NCI-H524 treated with DMSO at 0.1 percent for 48 hours (cell line): ENCODE measurements at places on chromosomes 3 and 15.
A peak's percentile ranks its signal among the peaks of the same experiment; 100 is the strongest.

- DNase-seq = peak; percentile 87
Observed at GRCh38 chr3:178084938-178085816, 451.1 kb upstream of the KCNMB2 start.

DNA sequence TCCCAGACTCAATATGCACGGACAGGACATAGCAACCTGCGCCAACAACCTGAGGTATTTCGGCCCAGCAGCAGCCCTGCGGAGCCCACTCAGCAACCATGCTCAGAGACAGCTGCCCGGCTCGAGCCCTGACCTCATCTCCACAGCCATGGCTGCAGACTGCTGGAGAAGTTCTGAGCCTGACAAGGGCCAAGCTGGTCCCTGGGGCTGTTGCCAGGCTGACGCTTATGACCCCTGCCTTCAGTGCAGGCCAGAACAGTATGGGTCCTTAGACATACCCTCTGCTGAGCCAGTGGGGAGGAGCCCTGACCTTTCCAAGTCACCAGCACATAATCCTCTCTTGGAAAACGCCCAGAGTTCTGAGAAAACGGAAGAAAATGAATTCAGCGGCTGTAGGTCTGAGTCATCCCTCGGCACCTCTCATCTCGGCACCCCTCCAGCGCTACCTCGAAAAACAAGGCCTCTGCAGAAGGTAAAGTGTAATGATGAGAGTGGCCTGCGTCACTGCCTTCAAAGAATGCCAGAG is 25.5 kb downstream of the TMEM41A start:
- no peak for DNase-seq

DNA sequence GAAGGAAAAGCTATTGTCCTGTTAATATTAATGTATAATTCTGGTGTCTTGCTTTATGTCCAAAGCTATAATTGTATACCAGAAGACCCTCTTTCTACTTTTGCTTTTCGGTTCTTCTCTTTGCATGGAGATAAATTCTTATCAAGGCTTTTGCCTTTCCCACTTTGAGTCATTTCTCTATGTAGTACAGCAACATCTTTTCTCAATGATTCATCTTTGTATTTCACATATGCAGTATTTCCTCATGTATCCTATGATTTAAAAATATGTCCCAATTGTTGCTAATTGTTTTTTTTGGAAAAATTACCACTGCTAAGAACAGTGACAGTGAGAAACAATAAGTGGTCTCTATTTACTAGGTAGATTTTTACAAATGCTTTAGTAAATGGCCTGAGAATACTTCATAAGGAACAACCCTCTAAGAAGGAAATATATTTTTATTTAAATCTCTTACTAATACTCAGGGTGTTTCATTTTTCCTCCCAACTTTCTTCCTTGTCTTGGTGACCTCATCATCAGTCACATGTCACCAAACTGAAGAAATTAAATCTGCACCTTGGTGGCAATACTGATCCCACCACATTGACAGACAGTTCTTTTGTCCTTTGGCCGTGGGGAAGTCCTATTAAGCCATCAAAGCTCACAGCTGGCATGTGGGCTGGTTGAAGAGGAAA is 290.6 kb downstream of the SATB1 start:
- no peak for DNase-seq

- no peak for DNase-seq
Observed at GRCh38 chr3:64070704-64071103, 47.4 kb upstream of the PSMD6 start.

GRCh38 chr3:116270056-116270455 is 175.2 kb downstream of the LSAMP start:
- DNase-seq = no peak

DNA sequence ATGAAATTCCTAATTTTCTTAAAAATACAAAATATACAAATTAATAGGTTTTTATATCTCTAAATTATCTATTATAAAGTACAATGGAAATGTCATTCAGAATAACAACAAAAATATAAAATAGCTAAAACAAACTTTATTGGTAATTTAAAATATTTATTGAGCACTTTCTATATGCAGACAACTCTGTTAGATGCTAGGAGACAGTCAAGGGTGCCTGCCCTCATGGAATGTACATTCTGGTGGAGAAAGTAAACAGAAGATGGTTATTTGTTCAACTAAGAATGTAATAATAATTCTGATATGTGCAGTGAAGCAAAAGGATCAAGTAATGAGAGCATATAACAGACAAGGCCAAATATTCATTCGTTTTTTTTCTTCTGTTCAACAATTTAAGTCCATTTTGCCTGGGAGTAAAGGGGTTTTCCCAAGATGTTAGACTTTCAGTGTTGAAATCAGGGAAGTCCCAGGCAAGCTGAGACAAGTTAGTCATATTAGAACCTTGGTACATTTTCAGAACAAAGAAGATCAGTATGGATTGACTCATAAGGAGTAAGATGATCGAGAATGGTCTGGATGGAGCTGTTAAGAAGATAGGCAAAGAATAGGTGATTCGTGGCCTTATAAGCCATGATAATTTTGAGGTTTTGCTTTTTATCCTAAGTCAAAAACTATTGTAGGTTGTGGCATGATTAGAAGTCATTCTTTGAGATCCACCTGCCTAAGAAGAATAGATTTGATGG is 150.2 kb upstream of the MLF1 start:
- no peak for DNase-seq

DNA sequence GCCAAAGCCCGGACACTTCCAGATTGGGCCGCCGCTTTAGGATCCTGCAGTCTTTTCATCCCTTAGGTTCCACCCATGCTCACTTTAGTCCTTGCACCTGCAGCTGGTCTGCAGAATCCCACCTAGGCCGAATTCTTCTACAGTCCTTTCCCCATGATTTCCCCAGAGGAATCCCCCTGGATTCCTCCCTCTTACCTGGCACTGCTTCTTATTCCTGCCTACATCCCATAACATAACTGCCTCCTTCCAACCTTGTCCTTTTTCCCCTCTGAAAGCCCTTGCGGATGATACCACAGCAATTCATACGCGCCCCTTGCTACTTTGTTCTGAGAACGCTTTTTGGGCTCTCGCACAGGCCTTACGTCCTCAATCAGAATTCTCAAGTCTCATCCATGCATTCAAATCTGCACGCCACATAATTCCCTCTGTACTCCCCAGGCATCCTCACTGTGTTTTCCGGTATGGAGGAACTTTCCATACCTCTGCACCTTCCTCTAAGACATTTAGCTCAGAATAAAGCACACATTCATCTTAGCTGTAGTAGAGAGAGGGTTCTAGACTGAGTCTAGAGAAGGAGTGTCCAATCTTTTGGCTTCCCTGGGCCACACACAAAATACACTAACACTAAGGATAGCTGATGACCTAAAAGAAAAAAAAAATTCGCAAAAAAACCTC is 619 bp downstream of the EIF2AK4 start:
- no peak for DNase-seq

- no peak for DNase-seq
Observed at GRCh38 chr15:40826423-40827075, 2.0 kb downstream of the PPP1R14D start.

- DNase-seq = no peak
Observed at GRCh38 chr15:68732451-68732850, 88.2 kb downstream of the ANP32A start.

GRCh38 chr3:38137615-38138348 is 679 bp upstream of the MYD88 start:
- DNase-seq = no peak

GRCh38 chr3:155270063-155270462 is 23.4 kb downstream of the STRIT1 start:
- DNase-seq = no peak

DNA sequence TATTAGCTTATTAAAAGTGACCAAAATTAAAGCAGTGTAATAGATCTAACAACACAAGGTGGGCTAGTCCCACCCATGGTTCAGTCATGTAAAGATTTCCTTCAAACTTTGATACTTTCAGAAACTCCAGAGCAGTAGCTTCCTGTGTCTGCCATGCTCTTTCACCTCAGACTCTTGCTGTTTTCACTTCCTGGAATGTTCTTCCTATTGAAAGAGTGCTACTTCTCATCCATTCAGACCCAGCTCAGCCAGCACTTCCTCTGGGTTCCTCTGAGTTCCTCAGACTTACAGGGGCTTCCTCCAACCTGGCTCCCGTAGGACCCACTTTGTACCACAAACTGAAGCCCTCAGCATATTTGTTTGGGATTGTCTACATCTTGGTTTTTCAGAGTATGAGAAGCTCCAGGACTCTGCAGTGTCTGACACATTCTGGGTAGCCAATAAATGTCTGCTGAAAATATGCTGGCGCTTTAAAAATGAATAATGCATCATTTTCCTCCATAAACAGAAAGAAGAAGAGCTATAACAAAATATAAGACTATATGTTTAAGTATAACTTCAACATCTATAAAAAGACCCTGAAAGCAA is 18.0 kb downstream of the NCEH1 start:
- no peak for DNase-seq

DNA sequence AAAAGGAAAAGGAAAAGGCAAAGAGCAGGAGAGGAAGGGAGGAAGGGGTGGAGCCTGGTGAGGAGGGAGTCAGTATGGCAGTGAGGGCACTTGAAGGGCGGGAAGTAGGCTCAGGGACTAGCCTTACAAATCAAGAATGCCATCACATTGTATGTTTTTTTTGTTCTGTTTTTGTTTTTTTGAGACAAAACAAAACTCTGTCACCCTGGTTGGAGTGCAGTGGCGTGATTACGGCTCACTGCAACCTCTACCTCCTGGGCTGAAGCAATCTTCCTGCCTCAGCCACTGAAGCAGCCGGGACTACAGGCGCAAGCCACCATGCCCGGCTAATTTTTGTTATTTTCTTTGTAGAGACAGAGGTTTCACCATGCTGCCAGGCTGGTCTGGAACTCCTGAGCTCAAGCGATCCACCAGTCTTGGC is 10.5 kb upstream of the PIK3CB start:
- DNase-seq = no peak

- no peak for DNase-seq
Observed at GRCh38 chr15:64149424-64149823, 2.1 kb upstream of the SNX22 start.

DNA sequence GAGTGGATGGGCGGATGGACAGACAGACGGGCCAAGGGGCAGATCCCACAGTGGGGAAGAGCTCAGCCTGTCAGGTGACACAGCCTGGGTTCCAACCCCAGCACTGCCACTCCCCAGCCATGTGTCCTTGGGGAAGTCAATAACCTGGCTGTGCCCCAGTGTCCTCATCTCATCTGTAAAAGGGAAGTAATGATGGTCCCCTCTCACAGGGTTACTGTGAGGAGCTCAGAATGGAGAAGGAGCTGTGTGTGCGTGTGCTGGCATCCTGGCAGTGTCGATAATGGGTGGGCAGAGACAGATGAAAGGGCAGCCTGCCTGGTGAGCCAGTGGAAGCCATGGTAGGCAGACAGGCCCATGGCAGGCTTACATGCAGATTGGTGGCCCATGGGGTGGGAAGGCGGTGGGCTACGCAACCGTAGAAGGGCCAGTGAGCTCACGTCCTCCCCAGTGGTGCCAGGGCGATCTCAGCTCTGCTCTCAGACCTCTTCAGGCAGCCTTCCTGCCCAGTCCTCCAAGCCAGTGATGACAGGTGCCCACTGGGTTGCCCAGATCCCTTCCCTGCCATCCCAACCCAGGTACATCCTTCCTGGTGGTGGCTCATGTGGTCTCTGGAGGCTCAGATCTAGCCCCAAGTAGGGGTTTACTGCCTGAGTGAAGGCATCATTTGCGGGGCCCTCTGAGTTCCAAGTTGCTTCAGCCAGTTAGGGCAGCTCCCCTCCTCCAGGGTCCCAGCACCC is 2.3 kb upstream of the DNAJB8 start:
- no peak for DNase-seq
